ENCODE measurements at places on chromosomes 4 and X.

GRCh38 chr4:169619958-169620879 is at the start of gene CLCN3:
Gene CLCN3 (plus strand): TSS chr4:169620578. CDS start chr4:169635929, 15,351 bp downstream.
- DNase-seq, result peak; percentile 97

- DNase-seq, result no peak
Observed at GRCh38 chr4:48237996-48238645, 31.5 kb downstream of the TEC start.

DNA sequence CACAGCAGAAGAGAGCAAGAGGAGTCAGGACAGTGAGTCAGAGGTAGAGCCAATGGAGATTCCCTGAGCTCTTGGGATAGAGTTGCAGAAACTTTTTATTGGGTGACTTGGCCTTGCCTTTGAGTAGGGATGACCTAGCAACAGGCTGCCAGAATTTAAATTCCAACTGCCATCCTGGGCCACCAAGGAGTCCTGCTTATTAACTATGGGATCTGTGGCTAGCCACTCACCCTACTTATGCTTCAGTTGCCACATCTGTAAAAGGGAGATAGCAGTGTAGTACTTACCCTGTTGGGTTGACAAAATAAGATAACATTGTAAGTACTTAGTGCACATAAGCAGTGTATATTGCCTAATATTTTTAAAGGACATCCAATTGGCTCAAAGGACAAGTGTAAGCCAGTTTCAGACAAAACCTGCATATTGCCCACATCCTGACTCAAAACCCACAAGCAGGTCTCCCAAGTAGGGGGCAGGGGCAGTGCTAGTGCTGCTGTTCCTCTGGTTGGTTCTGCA is 43.5 kb upstream of the TMEM164 start:
- no peak for DNase-seq

DNA sequence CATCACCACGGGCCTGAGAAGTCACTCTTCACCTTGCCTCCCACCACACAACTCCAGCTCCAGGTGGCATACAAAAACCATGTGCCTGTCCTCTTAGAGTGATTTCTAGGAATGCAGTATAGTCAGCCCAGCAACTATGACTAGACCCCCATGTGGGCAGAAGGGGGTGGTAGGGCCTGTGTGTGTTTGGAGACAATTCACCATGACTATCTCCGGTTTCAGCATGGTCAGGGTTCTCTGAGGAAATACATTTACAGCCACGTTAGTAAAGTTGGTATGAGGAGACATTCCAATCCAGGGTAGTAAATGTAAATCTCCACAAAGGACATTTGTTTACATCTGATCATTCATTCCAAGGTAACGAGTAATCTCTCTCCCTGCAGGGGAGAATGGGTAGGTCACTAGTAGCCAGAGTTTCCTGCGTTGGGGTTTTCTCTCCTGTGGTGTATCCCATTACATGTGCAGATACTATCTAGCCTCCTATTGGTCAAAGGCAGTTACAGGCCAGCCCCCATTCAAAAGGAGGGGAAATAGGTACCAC is 4.2 kb upstream of the MTMR1 start:
- DNase-seq, result no peak

DNA sequence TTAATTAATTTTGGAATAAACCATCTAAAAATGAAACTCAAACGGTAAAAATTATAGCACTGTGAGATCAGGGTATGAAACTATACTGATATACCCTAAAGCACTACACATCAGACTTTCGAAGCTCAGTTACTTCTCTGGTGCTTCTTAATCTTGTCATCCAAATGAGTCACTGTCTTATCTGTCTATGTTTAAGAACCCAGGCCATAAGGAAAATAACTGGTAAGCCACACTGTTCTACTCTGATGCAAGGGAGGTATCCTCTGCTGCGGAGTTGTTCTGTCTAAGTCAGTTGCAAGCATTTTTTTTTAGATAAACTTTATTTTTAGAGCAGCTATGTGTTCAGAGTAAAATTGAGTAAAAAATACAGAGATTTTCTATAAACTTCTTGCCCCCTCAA is 830.8 kb upstream of the POU3F4 start:
- no peak for DNase-seq

DNA sequence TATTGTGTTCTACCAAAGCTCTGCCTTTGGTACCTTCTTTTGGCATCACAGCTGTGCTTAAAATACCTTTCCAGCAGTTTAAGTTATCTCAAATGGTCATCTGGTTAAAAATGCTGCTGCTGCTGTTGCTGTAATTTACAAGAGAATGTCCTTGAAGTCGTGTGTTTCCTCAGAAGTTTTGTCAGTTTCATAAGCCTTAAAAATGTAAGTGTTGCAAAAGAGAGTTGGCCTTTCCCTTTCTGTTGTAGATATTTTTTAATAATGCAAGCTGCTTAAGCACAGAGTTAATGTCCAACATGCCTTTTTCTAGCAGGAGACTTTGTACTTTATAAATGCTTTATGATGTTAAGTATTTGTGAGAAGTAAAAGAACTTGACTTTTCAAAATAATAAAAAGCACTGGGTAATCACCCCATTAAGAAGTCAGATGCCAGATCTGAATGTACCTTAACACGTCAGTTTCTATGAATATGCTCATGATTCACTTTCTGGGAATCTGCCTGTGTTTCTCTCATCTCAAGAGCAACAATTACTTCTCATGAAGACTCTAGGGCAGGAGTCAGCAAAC is 35.3 kb upstream of the TENM3 start:
- DNase-seq, result no peak

- no peak for DNase-seq
Observed at GRCh38 chr4:91427171-91427570, 876.6 kb upstream of the GRID2 start.
